ENCODE measurements at places on chromosomes 2 and 18. TPM values are rescaled to one million over a fixed set of nuclear protein-coding genes. Genes with fewer than 3 reads are reported as not detected.

- DNase-seq: peak; percentile 90
- H3K4me1 ChIP-seq: peaks cover 63% of the 10 kb centered on the region
- peak overlapping the region; percentile 80 for H3K4me3 ChIP-seq
- H3K27ac ChIP-seq: peak overlapping the region; percentile 93
- H3K36me3 ChIP-seq: peaks cover 14% of the 10 kb centered on the region
These were observed 46.8 kb downstream of the MRPS5 start for GRCh38 chr2:95074663-95075439.

CFC1 gene
- total RNA-seq: not detected

DNA sequence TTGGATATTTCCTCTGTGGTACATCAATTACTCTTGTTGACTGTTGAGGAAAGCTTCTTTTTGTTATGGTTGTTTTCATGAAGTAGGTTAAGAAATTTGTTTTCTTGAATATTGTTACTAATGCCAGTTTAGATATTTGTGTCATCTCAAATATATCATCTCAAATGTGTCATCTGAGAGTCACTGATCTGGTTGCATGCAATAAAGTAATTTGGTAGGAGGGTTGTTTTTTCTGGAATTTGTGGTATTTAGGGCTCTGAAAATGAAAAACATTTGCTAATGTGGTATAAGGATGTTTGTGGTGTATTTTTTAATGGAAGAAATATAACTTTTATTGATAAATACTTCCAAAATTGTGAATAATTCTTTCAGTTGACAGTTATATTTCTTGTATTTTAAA lies 117.7 kb downstream of the GREB1L start:
- H3K27me3 ChIP-seq: peaks cover 12% of the 10 kb centered on the region
- H3K4me1 ChIP-seq: no peaks in the 10 kb centered on the region
- H3K27ac ChIP-seq: no peak overlapping the region
- no peaks in the 10 kb centered on the region for H3K36me3 ChIP-seq

GAREM1 gene
- not detected for total RNA-seq

RAB6C gene
- not detected for total RNA-seq

DNA sequence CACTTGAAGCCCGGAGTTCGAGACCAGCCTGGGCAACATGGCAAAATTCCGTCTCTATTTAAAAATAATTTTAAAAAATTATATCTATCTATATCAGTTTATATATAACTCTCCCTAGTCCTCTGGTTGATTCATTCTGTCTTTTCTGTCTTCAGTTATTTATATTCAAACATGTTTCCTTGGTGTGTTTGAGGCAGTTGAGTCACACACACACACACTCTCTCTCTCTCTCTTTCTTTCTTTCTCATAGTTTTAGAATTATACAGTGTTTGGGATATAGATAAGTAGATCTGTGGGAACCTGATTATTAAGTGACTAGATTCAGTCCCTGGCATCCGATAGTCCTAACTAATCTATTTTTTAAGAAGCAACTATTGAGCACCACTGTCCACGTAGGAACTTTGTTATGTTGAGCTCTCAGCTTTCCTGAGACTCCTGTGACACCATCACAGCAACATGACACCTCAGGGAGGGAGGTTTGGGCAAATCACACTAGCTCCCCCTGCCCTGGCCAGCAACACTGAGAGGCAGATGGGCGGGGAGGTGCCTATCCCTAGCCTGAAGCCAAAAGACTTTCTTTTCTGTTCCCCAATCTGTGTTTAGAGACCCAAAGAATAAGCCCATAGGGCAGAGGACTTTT lies 482.7 kb downstream of the DLGAP1 start:
- no peaks in the 10 kb centered on the region for H3K4me1 ChIP-seq
- no peaks in the 10 kb centered on the region for H3K36me3 ChIP-seq

- H3K36me3 ChIP-seq: no peaks in the 10 kb centered on the region
- H3K4me3 ChIP-seq: no peak overlapping the region
- DNase-seq: no peak
These were observed 7.1 kb downstream of the KCNE4 start for GRCh38 chr2:223058952-223059716.

GRCh38 chr2:39150102-39150562 lies 29.3 kb upstream of the SOS1 start:
- no peaks in the 10 kb centered on the region for H3K27me3 ChIP-seq
- no peak overlapping the region for H3K4me3 ChIP-seq
- no peaks in the 10 kb centered on the region for H3K36me3 ChIP-seq
- peaks cover 5% of the 10 kb centered on the region for H3K4me1 ChIP-seq
- DNase-seq: no peak

DNA sequence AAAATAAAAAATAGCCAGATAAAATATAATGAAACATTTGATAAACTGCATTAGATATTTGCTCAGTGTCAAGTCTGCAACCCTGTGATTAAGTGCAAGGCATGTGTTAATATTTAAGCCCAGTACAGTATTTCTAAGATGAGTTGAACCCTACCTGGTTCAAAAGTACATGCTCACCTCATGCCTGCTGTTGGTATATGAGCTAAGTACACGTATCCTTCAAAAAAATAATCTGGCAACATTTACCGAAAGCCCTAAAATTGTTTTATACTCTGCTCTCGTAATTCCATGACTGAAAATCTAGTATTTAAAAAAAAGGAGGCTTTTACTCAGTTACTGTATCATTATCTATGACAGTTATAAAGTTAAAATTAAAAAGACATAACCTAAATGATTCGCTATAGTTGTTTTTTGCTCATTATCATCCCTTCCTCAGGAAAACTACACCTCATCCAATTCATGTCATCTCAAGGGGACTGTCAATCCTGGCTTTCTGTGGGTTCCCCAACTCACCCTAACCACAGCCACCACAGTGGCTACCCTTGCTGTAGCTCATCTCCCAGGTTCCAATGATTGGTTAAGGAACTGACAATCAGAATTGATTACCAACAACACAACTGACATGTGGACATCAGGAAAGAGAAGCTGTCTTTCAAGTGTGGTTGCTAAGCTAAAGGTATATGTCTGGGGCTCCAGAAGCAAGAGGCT lies 10.6 kb downstream of the TLK1 start:
- H3K27me3 ChIP-seq: no peaks in the 10 kb centered on the region
- DNase-seq: no peak
- H3K36me3 ChIP-seq: peaks cover 3% of the 10 kb centered on the region
- H3K4me1 ChIP-seq: peaks cover 58% of the 10 kb centered on the region
- H3K4me3 ChIP-seq: no peak overlapping the region
- no peak overlapping the region for H3K27ac ChIP-seq

GPR39 gene
- total RNA-seq: not detected

DNA sequence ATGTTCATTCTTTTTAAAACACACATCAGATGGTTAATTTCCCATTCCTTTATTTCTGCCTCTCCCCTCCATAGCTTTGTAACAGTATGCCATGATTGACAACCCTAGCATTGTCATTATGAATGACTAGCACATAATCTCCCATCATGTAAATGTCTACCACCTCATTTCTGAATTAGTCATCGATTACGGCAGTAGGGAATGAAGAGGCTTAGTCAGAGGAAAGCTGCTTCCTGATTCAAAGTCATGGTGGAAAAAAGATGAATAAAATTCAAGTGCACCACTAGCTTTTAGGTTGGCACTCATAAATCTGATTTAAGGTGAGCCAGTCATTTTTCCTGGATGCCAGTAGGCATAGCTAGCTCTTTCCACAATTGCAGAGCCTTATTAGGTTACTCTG lies 19.1 kb upstream of the ACMSD start:
- no peak overlapping the region for H3K4me3 ChIP-seq
- peaks cover 6% of the 10 kb centered on the region for H3K27me3 ChIP-seq
- H3K4me1 ChIP-seq: no peaks in the 10 kb centered on the region
- no peaks in the 10 kb centered on the region for H3K36me3 ChIP-seq
